ENCODE measurements at places on chromosomes 6 and 20. TPM values are rescaled to one million over a fixed set of nuclear protein-coding genes. Genes with fewer than 3 reads are reported as not detected.

DACT2 gene
- total RNA-seq = not detected

CLDN20 gene
- total RNA-seq = not detected

RAD21L1 gene
- total RNA-seq = not detected

KCNK5 gene
- total RNA-seq = not detected

CCND3 gene
- 42.3 TPM for total RNA-seq

LPA gene
- total RNA-seq = not detected

ZSWIM1 gene
- total RNA-seq = 8.1 TPM

ABHD12 gene
- 38.4 TPM for total RNA-seq

SNAP91 gene
- total RNA-seq = under 0.01 TPM

NRSN1 gene
- total RNA-seq = not detected

KCNQ5 gene
- total RNA-seq = 0.97 TPM

TPBG gene
- 67.0 TPM for total RNA-seq

THBD gene
- 0.32 TPM for total RNA-seq

AIF1 gene
- not detected for total RNA-seq

HTR1E gene
- not detected for total RNA-seq

BMP6 gene
- under 0.01 TPM for total RNA-seq

PTCHD4 gene
- total RNA-seq = 4.2 TPM

TRIM15 gene
- total RNA-seq = not detected

ZC2HC1B gene
- not detected for total RNA-seq

TXLNB gene
- 0.32 TPM for total RNA-seq

ZKSCAN3 gene
- total RNA-seq = 4.7 TPM

WFDC5 gene
- not detected for total RNA-seq

IRF4 gene
- total RNA-seq = not detected

TMEM217 gene
- 2.9 TPM for total RNA-seq

OR2J1 gene
- not detected for total RNA-seq

SLC35F1 gene
- total RNA-seq = under 0.01 TPM

OXT gene
- total RNA-seq = not detected

HLA-DMA gene
- total RNA-seq = 1.9 TPM

HLA-B gene
- total RNA-seq = 661 TPM

TFAP2D gene
- total RNA-seq = not detected

FNDC11 gene
- 0.97 TPM for total RNA-seq

REM1 gene
- not detected for total RNA-seq

ILRUN gene
- 42.2 TPM for total RNA-seq

UBE2C gene
- total RNA-seq = 13.5 TPM

SPAG4 gene
- total RNA-seq = 8.1 TPM

NANP gene
- total RNA-seq = 8.7 TPM

PROKR2 gene
- not detected for total RNA-seq

OPRL1 gene
- total RNA-seq = 1.7 TPM

BCAS4 gene
- total RNA-seq = 7.3 TPM

TSPO2 gene
- total RNA-seq = not detected

MAS1 gene
- not detected for total RNA-seq

SLC17A1 gene
- total RNA-seq = not detected

ANKRD66 gene
- total RNA-seq = not detected

SAMD3 gene
- total RNA-seq = 5.5 TPM

APOBEC2 gene
- total RNA-seq = not detected

RSPH3 gene
- total RNA-seq = 6.0 TPM

TAP1 gene
- total RNA-seq = 122 TPM

GRM1 gene
- total RNA-seq = not detected

PGC gene
- not detected for total RNA-seq

SLC22A3 gene
- total RNA-seq = 1.3 TPM

DEFB116 gene
- total RNA-seq = not detected
